ENCODE measurements at places on chromosomes 12 and 14.

DNA sequence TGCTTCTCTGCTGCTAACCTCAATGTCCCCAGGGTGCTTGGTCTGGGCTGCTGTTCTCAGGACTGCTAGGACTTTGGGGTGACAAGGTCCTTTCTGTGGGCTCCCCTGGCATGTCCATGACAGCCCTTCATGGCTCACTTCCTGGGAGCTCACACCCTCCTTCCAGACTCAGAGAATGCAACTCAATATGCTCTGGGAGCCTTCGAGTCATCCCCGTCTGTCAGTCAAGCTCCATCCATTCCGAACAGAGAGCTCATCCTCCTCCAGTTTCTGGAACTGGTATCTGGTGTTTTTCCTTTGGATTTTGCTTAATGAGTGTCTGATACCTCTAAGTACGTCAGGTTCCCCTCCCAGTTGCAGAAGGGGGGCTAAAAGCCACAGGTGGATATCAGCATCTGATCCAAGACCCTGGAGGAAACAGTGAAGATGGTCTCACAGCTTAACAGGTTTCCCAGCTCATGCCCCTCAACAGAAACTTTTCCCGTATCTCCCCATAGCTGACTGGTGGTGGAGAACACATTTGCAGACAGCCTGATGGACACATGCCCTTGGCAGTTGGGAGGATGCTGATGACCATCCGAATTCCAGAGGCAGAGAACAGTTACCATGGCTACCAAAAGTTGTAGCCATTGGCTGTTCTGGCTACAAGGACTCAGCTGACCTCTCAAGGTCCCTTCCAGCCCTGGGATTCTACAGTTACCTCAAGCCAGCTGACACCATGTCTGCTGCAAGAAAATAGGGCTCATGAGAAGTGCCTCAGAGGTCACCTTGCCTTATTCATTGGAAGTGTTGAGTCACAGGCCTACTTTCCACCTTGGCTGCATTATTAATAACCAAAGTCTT, 9.5 kb upstream of the RAB35 start:
- no peak for DNase-seq

- DNase-seq: no peak
Measured at GRCh38 chr14:49593016-49593415, 5.7 kb upstream of the LRR1 start.

- no peak for DNase-seq
Measured at GRCh38 chr14:102545461-102546265, 36.1 kb upstream of the ANKRD9 start.

GRCh38 chr14:101815994-101816393, 54.5 kb downstream of the PPP2R5C start:
- DNase-seq: no peak

- DNase-seq: no peak
Measured at GRCh38 chr14:89621009-89621421, 204.0 kb upstream of the FOXN3 start.

DNA sequence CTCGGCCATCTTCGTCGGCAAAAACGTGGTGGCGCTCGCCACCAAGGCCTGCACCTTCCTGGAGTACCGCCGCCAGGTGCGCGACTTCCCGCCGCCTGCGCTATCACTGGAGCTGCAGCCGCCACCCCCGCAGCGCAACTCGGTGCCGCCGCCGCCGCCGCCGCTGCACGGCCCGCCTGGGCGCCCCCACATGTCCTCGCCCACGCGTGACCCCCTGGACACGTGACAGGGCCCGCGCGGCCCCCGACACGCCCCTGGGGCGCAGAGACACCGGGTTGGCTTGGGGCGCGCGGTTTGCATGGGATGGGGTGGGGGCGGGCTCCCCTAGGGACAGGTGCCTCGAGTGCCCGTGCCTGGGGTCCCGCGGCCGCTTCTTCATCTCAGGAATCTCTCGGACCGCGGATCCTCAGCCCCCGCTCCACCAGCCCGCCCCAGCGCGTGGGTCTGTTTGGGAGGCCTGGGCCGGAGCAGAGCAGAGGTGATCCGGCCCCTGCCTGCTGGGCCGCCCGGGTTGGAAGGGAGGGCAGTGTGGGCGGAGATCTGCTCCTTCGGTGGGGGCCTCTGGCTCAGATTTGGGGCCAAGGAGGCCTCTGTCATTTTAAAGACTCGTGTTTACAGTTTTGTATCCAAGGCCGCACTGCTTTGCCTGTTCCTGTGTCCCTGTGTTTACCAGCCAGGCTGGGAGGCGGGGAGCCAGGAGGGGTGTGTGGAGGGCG, 3.3 kb downstream of the TMEM121 start:
- no peak for DNase-seq

GRCh38 chr14:46054526-46054925, 597.1 kb downstream of the RPL10L start:
- no peak for DNase-seq

DNA sequence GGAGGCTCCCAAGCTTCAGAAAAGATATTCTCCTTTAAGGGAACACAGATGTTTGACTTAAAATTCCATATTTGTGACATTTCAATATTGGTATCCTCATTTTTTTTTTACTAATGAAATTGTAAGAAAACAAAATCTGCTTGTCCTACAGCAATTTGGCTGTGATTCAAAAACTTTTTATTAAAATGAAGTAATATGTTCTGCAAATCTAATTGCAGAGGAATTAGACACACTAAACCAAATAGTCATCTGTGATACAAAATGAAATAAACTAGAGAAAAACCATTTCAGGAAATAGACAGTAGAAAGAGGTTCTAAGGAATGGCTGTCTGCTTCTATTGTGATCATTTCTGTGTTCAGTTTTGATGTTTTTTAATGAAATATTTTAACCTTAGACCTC, 50.1 kb upstream of the HIF1A start:
- DNase-seq: no peak

- no peak for DNase-seq
Measured at GRCh38 chr14:80313806-80314205, 102.5 kb upstream of the DIO2 start.

DNA sequence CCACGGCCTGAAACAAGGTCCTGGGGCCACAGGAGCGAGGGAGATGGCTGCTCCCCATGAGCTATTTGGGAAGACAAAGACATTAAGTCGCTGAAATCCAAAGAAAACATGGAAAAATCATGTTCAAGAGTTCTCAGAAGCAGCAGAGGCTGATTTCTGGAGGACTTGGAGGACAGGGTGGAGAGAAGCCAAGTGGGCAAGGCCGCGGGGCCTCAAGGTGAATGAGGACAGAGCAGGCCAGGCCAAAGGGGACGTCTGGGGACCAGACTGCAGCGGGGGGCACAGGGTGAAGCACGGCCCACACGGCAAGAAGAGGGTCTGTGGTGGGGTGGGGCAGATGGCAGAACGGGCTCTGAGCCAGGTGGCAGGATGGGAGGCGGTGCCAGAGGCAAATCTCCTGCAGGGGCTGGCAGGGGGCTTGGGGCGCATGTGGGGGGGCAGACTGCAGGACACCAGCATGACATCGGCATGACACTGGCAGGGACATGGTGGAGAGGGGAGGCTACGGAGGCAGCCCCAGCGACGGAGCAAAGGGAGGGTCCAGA, 48.9 kb downstream of the RNF34 start:
- DNase-seq: no peak

- DNase-seq: no peak
Measured at GRCh38 chr12:73374360-73374759, 1102.2 kb downstream of the TRHDE start.

- DNase-seq: no peak
Measured at GRCh38 chr14:32021341-32021740, 55.8 kb upstream of the ARHGAP5 start.

DNA sequence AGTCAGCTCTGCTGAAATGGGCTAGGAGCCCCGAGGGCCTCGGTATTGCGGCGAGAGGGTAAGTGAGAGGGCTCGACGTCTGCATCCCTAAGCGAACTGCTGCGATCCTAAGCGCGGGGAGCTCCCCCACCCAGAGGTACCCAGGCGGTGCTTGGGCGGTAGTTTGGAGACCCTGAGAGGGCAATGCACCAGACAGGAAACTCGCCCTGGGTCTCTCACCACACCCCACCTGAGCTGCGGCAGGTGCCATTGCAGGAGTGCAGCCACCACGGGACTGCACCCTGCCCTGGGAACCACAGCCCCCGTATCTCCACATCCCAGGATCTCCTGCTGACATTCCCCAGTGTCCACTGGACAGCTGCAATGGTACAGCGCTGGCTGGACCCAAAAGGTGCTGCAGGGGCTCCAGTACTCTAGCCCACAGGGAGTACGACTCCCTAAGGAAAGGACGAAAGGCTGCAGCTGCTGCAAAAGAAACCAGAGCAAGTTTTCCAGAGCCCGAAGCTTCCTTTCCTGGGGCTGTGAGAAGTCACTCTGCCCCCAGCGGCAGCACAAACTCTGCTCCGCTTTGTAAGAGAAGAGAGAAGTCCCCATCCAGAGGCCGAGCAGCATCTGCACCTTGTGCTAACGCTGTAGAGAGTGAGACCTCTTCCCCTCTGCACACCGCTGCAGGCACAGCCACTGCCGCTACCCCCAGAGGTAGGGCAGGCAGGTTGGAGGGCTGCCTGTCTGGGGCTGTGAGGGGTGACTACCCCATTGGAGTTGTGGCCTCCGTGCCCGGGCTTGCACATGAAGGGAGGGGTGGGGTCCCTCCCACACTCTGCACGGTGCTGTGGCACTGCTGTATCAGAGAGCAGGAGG, 31.1 kb upstream of the MON2 start:
- peak; percentile 76 for DNase-seq

DNA sequence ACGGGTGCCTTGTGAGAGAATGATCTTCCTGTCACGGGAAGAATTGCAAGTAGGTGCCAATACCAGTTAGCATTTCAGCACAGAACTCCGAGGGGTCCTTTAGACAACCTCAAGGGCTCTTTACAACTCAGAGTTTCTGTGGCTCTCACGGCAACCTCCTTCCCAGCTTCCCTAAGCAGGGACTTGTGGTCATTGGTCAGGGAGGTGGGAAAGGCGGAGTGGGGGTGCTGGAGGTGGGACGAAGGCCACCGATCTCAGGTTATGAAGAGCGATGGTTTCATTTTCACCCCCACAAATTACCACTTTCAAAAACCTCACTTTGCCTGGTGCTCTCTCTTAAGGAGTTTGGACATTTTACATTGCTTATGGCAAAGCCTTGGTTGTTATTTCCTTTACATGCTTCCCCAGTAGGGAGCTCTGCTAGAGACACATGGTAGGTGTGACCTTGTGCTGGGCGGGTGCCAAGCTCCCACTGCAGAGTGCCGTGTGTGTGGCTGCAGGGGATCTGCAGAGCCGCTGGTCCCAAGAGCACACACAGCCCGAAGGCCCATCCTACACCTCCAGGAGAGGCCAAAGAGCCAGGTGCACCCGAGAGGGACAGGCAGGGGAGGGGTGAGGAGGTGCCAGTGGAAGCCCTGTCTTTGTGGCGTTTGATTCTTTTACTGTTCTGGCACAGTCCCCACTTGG, 21.4 kb downstream of the BCL2L14 start:
- no peak for DNase-seq

DNA sequence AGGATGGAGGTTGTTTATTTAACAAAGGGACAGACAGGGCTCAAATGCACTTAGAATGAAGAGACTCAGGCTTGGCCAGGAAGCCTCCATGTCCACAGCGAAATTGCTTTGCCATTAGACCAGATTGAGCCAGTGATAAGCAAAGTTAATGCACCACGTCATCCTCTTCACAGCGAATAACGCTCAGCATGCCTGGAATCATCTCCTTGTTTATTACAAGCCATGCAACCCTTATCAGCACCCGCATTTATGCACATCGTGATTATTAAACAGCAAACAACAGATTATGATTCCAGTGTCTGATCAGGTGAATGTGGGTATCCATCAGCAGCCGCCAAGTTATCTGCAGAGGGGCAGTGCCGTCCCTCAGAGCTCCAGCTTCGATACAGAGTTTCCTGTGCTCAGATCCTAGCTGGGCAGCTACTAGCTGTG, 175.0 kb upstream of the TMEM132C start:
- no peak for DNase-seq

- DNase-seq: no peak
Measured at GRCh38 chr14:75277815-75278421, 710 bp upstream of the FOS start.
